ENCODE measurements at places on chromosomes 2 and 18. TPM values are rescaled to one million over a fixed set of nuclear protein-coding genes. Genes with fewer than 3 reads are reported as not detected.

The CNDP1 gene
- total RNA-seq, result not detected

The RBKS gene
- 1.6 TPM for total RNA-seq

The KYNU gene
- total RNA-seq, result 9.5 TPM

The GCG gene
- total RNA-seq, result 0.14 TPM

The ADGRF3 gene
- under 0.01 TPM for total RNA-seq

The THSD7B gene
- 0.09 TPM for total RNA-seq

The SLC30A3 gene
- total RNA-seq, result under 0.01 TPM

The AP1S3 gene
- 5.9 TPM for total RNA-seq

The DSC2 gene
- total RNA-seq, result not detected
